ENCODE measurements at places on chromosomes 6 and 20. TPM values are rescaled to one million over a fixed set of nuclear protein-coding genes. Genes with fewer than 3 reads are reported as not detected.

The NHSL1 gene
- total RNA-seq = 31.4 TPM

The RIMS1 gene
- 4.5 TPM for total RNA-seq

The UBD gene
- total RNA-seq = 33.5 TPM

The FAM83D gene
- 0.79 TPM for total RNA-seq

The ENPP5 gene
- total RNA-seq = 21.5 TPM

The JAG1 gene
- total RNA-seq = 132 TPM

The CST7 gene
- 3.7 TPM for total RNA-seq

The GNAS-AS1 gene
- total RNA-seq = 0.88 TPM

The COL21A1 gene
- 3.1 TPM for total RNA-seq

The LAMP5 gene
- 0.82 TPM for total RNA-seq

The PRSS35 gene
- 0.66 TPM for total RNA-seq

The HLA-G gene
- total RNA-seq = 0.35 TPM

DNA sequence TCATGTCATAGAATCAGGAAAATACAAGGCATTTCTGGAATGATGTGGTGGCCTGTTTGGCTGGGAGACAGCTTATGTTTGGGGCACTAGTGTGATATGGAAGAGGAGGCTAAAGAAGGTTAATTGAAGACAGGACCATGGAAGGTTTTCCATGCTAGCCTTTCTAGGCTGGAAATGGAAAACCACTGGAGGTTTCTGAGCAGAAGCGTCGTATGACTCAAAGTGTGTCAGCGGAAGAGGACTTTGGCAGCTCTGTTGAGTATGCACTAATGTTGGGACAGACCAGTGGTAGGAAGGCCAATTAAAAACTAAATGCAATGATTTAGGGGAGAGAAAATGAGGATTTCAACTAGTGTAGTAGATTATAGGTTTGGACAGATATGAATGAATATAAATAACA lies 413.1 kb downstream of the PLCB1 start:
- no peaks in the 10 kb centered on the region for H3K27me3 ChIP-seq
- no peak for DNase-seq
- no peak overlapping the region for H3K27ac ChIP-seq
- no peak overlapping the region for H3K4me3 ChIP-seq
- no peaks in the 10 kb centered on the region for H3K36me3 ChIP-seq
- no peaks in the 10 kb centered on the region for H3K4me1 ChIP-seq

DNA sequence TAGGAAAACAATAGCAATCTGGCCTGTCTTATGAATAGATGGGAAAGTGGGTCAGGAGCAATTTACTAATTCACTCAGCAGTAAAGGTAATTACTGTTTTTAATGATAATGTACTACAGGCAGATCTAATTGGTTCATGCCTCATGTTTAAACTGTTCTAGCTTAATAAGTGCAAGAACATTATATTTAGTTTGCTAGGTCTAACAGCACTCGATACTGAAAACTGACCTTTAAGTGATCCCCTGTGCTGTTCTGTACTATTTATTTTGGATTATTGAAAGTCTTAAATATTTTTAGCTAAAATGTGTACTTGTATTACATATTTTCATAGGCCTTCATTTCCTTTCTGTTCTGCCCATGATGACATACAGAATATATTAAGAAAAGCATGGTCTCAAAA lies 998.0 kb upstream of the GJE1 start:
- no peak overlapping the region for H3K27ac ChIP-seq
- H3K36me3 ChIP-seq = no peaks in the 10 kb centered on the region
- H3K4me3 ChIP-seq = no peak overlapping the region
- no peak for DNase-seq
- H3K27me3 ChIP-seq = no peaks in the 10 kb centered on the region

DNA sequence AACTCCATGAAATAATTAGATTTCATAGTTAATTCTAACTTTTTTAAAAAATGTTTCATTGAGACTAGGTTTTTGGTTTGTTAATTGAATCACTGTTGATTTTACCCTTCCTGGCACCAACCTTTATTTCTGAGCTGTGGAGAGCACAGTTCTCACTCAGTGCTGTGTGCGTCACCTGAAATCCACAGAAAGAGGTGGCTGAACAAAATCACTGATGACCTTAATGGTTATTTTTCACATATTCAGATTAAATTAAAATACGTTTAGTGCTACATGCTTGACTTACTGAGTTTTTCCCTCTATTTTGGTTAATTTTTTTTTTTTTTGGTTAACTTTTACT lies 89.4 kb downstream of the SLC16A10 start:
- H3K27ac ChIP-seq = no peak overlapping the region
- H3K4me1 ChIP-seq = no peaks in the 10 kb centered on the region
- H3K27me3 ChIP-seq = no peaks in the 10 kb centered on the region
- DNase-seq = no peak
- H3K36me3 ChIP-seq = no peaks in the 10 kb centered on the region

- H3K4me3 ChIP-seq = no peak overlapping the region
- H3K27me3 ChIP-seq = no peaks in the 10 kb centered on the region
- no peaks in the 10 kb centered on the region for H3K4me1 ChIP-seq
- no peak for DNase-seq
- H3K27ac ChIP-seq = no peak overlapping the region
Observed at GRCh38 chr6:111754423-111754822, 118.8 kb downstream of the FYN start.

- no peaks in the 10 kb centered on the region for H3K36me3 ChIP-seq
- DNase-seq = no peak
- no peaks in the 10 kb centered on the region for H3K4me1 ChIP-seq
- peaks cover 2% of the 10 kb centered on the region for H3K27me3 ChIP-seq
Observed at GRCh38 chr6:37540390-37540789, 40.7 kb upstream of the CCDC167 start.

GRCh38 chr6:118638288-118638687 lies 13.1 kb downstream of the CEP85L start:
- H3K27me3 ChIP-seq = no peaks in the 10 kb centered on the region
- H3K36me3 ChIP-seq = no peaks in the 10 kb centered on the region
- no peak overlapping the region for H3K27ac ChIP-seq
- peaks cover 2% of the 10 kb centered on the region for H3K4me1 ChIP-seq
- no peak overlapping the region for H3K4me3 ChIP-seq
- DNase-seq = no peak

DNA sequence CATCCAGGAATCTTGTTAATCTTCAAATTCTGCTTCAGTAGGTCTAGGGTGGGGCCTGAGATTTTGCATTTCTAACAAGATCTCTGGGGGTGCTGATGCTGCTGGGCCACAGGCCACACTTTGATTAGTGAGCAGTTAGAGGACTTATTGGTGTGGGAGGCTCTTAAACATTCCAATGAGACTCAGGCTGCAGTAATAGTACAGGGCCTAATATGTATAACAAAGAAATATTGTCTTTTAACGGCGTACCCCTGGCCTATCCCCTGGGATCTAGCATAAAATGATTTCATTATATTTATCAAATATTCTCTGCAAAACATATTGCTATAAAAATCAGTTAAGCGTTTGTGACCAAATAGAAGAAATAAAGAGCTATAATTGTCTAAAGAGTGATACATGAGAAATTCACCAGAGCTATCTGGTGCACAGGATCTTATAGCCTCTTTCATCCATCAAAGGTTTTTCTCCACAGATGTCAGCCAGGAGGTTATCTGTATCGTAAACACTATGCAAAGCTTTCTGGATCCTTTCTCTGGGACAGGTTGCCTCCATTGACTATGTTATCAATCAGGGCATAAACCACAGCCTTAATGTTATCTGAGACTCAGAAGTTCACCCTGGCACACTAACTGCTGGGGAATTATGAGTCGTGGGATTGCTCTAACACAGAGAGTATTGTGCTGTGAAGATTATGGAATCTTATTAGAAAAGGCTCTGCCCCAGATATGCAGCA lies 488.5 kb upstream of the MAP3K7 start:
- no peak overlapping the region for H3K4me3 ChIP-seq
- H3K36me3 ChIP-seq = no peaks in the 10 kb centered on the region
- H3K27ac ChIP-seq = no peak overlapping the region
- no peaks in the 10 kb centered on the region for H3K27me3 ChIP-seq
- H3K4me1 ChIP-seq = no peaks in the 10 kb centered on the region

GRCh38 chr20:63344616-63345327 lies 16.4 kb downstream of the CHRNA4 start:
- no peak overlapping the region for H3K4me3 ChIP-seq
- no peaks in the 10 kb centered on the region for H3K27me3 ChIP-seq
- H3K27ac ChIP-seq = no peak overlapping the region

- H3K4me1 ChIP-seq = no peaks in the 10 kb centered on the region
- no peak for DNase-seq
- no peak overlapping the region for H3K27ac ChIP-seq
- H3K4me3 ChIP-seq = no peak overlapping the region
Observed at GRCh38 chr6:145924600-145924999, 39.6 kb downstream of the SHPRH start.

DNA sequence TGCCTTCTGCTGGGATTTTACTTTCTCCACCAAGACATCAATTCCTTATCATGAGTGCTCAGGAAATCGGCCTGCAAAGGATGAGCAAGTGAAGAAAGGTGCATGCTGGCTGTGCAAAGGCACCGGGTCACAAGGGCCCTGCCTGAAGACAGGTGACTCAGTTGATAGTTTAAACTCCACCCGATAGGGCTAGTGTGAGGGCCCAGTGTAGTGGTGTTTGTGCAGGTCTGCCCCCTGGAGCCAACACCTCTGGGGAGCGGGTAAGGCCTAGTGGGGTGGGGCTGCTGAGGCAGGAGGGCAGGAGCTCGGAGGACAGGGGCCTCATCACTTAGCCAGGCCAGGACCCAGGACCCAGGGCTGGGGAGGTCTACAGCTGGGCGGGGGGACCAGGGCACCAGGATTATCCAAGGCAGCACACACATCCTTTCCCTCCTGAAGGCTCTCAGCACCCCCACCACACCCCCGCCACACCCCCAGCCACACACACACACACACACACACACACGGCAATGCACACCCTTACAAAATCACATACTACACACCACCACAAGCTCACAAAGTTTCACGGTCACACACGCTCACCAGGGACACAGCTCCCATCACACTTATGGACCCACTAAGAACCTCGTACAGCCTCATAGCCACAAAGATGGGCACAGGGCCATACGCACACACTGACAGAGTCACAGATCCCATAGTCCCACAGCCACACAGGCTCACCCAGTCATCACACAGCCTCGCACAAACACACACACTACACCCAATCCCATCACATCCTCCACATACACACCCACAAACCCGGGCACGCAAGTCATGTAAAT lies 75.4 kb downstream of the GRM4 start:
- no peak overlapping the region for H3K27ac ChIP-seq
- H3K36me3 ChIP-seq = no peaks in the 10 kb centered on the region
- H3K4me3 ChIP-seq = no peak overlapping the region
- H3K4me1 ChIP-seq = no peaks in the 10 kb centered on the region

DNA sequence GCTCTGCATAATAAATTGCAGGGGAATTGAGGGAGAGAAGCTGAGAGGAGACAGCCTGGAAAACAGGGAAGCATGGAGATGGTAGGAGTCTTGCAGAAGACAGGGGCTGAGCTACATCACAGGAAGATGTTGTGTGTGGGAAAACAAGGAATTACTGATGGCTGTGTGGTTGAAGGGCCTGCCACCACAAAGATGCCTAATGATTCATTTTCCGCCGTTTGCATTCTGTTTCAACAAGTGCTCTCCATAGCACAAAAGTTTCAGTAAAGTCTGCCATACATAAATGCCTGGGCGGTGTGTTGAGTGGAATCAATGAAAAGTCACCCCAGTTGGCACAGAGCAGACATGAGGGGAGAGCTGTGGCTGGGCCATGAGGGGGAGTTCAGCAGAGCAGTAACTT lies 5.6 kb upstream of the KLHL31 start:
- DNase-seq = no peak
- no peaks in the 10 kb centered on the region for H3K4me1 ChIP-seq

DNA sequence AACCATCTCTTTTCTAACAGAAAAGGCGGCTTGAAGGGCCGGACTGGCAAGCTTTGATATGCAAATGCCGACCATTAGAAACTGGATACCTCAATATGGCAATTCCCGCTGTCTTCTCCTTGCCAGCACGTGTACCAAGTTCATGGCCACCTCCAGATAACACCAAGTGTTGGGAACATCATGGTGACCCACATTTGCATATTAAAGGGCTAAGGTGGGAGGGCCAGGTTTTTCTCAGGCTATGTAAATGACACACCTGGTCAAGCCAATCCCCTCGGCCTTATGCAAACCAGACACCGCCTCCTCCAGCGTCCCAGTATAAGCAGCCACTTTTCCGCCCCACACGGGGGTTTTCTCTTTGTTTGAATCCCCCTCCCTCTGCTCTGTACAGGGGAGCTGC lies 110.7 kb downstream of the DACT2 start:
- peaks cover 3% of the 10 kb centered on the region for H3K4me1 ChIP-seq
- no peak overlapping the region for H3K27ac ChIP-seq
- H3K4me3 ChIP-seq = no peak overlapping the region
- peaks cover 2% of the 10 kb centered on the region for H3K27me3 ChIP-seq
- no peaks in the 10 kb centered on the region for H3K36me3 ChIP-seq

- H3K4me3 ChIP-seq = no peak overlapping the region
- H3K27ac ChIP-seq = no peak overlapping the region
- no peaks in the 10 kb centered on the region for H3K36me3 ChIP-seq
Observed at GRCh38 chr6:13098793-13099570, 229.4 kb downstream of the TBC1D7 start.

GRCh38 chr6:157558049-157558448 lies 177.1 kb downstream of the ZDHHC14 start:
- DNase-seq = no peak
- no peak overlapping the region for H3K4me3 ChIP-seq
- no peak overlapping the region for H3K27ac ChIP-seq
- H3K4me1 ChIP-seq = no peaks in the 10 kb centered on the region
- H3K27me3 ChIP-seq = no peaks in the 10 kb centered on the region

- DNase-seq = no peak
- H3K4me3 ChIP-seq = no peak overlapping the region
- H3K4me1 ChIP-seq = no peaks in the 10 kb centered on the region
Observed at GRCh38 chr6:43468748-43469681, 8.4 kb upstream of the TJAP1 start.

DNA sequence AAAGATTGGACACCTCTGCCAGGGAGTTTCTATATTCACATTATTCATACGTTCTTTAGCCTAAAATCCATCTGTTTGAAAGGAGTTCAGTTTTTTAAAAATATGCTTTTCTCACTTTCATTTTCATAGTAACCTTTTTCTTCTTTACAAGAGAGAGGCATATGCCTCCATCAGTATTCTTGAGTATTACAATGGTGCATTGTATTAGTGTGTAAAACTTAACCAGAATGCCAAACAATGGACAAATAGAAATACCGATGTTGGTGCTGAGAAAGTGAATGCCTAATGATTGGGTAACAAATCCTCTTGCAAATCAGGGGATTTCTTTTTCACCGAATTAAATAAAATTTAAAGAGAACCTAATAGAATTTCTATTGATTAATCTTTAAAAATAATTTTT lies 163.2 kb upstream of the LAMA2 start:
- H3K36me3 ChIP-seq = no peaks in the 10 kb centered on the region
- no peak overlapping the region for H3K4me3 ChIP-seq
- no peak overlapping the region for H3K27ac ChIP-seq
- DNase-seq = no peak

- no peak for DNase-seq
- H3K27ac ChIP-seq = no peak overlapping the region
- no peaks in the 10 kb centered on the region for H3K36me3 ChIP-seq
- H3K4me1 ChIP-seq = peaks cover 4% of the 10 kb centered on the region
- no peak overlapping the region for H3K4me3 ChIP-seq
- H3K27me3 ChIP-seq = no peaks in the 10 kb centered on the region
Observed at GRCh38 chr6:13413900-13414555, 73.4 kb downstream of the GFOD1 start.

GRCh38 chr6:29926413-29927274 lies 15.7 kb upstream of the HLA-A start:
- H3K4me3 ChIP-seq = peak overlapping the region; percentile 40
- no peaks in the 10 kb centered on the region for H3K36me3 ChIP-seq
- no peaks in the 10 kb centered on the region for H3K4me1 ChIP-seq
- no peaks in the 10 kb centered on the region for H3K27me3 ChIP-seq
- peak overlapping the region; percentile 97 for H3K27ac ChIP-seq
- peak; percentile 63 for DNase-seq
